Nucleus accumbens (tissue), 56 donors: ENCODE measurements at places on chromosomes 4 and X.
A peak's percentile ranks its signal among the peaks of the same experiment; 100 is the strongest.

- DNase-seq = no peak
Measured at GRCh38 chr4:72876946-72877345, 192.6 kb downstream of the COX18 start.

DNA sequence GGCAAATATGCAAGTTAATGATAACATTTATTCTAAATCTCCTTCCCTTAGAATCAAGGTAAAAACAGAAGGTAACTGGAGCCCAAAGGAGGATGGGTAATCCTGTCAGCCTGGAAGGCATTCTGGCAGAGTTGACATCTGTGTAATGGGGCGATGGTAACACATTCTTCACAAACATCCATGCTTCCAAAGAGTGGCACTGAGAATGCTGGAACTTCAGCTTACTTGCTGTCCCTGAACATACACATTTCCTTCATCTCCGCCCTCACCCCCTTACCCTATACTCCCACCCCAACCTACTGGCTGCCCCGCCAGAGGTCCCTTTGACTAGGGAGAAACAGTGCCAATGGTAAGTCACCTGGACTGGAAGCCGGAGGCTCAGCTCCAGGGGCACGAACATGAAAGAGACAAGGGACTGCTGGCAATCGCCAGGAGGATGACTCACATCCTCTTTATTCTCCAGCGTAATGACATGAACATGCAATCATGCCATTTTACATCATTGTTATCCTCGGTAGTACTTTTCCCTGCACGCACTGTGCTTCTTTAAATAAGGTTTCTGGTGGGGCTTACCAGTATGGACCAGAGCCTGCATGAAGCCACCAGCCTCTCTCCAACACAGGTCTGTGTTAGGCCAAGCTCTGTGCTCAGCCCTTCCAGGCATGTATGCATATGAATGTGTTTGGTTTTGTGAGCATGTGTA lies 694.2 kb upstream of the TENM3 start:
- DNase-seq = no peak

- DNase-seq = no peak
Measured at GRCh38 chr4:181254771-181255170, 988.4 kb upstream of the TENM3 start.

DNA sequence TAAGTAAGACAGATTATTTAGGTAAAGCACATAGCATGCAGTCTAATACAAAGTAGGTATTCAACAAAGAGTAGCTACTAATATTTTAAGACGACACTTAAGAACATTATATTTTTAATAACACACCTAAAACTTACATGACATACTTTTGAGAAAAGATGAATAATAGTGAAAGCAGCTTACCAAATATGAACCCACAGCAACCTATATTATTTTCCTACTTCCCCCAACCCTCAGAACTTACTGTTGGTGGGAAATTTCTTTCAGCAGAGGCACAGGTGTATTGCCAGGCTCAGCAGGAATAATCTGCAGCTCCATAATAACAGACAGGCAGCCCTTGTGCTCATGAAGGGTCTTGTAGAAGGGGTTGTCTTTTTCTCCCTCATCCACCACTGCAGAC lies 498.9 kb downstream of the GLUD2 start:
- DNase-seq = no peak

- DNase-seq = no peak
Measured at GRCh38 chr4:119103263-119103662, 32.4 kb upstream of the MYOZ2 start.

GRCh38 chr4:8050555-8051206 lies 107.9 kb downstream of the ABLIM2 start:
- DNase-seq = peak; percentile 42

GRCh38 chr4:85784947-85785346 lies 310.0 kb downstream of the ARHGAP24 start:
- DNase-seq = no peak

GRCh38 chr4:96347582-96347981 lies 507.7 kb downstream of the PDHA2 start:
- no peak for DNase-seq

- no peak for DNase-seq
Measured at GRCh38 chrX:24169211-24169610, 19.7 kb downstream of the ZFX start.
